ENCODE measurements at places on chromosomes 1 and 21.

DNA sequence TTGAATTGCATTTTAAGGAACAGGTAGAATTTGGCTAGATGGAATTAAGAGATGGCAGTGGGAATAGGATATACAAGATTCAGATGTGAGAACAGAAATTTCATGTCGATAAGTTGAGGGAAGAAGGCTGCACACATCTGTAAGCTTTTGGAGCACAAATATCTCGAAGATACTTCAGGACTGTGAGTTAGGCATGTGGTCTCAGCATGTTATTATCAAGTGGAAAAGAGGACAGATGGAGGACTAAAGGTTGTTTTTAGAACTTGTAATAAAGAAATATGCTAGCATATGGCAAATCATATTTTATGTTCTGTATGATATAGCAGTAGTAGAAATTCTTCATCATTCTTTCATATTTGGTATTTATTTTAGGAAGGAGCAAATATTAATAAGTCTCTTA lies 61.5 kb downstream of the KIF1B start:
- DNase-seq, result no peak

DNA sequence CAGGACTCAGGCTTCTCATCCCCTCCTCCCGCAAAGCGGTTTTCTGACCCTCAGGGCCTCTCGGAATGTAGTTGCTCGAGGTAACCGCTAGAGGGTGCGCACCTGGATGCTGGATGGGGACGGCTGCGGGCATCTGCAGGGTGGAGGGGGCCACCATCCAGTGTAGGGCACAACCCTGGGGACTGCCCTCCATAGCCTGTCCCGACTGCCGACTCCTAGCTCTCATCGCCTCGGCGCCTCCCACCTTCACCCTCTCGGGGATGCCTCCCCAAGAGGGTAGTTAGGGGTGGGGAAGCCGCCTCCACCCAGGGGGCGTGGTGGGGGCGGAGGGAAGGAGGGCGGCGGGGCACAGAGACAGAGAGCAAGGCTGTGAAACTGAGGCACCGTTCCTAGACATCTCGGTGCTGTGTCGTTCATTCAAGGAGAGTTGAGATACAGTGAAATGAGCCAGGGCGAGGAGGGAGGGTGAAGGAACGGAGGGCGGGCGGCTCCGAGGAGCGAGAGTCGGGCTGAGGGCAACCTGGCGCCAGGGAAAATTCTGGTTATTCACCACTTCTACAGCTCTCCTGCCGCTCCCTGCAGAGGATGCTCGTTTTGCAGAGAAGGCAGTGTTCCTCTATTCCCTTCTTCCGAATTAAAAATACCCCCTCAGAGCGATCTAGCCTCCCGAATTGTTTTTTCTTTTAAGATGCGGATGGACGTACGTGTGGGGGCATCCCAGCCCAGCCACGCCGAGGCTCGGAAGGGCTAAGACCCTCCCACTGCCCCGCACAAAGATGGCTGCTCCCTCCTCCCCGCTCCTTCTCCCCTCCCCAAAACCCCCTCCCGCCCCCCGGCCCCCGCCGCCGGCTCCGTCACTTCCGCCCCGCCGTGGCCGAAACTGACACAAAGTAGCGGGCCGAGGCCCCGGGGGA lies at the start of gene ATP8B2:
ATP8B2 (plus strand) TSS at position 857 of the 914 bp plus-strand sequence. CDS start 2,617 bp downstream, outside the sequence.
- peak; percentile 54 for DNase-seq

DNA sequence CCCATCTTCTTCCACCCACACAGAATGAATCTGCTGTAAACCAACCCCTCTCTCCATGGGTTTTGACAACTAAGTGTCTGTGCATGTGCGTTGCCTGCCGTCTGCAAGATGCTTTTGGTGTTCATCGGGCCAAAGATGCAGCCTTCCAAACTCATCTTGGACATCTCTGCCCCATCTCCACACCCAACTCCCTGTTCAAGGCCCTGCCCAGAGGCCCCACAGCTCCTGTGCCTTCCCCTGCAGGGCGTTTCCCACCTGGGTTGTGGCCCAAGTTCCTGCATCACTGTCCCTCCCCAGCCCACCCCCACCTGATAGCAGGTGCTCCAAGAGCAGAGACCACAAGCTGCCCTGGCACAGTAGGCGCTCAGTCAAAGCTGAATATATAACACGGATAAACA lies 103.2 kb downstream of the BCAR3 start:
- no peak for DNase-seq

GRCh38 chr1:94538243-94538827 lies 3.2 kb downstream of the F3 start:
- no peak for DNase-seq

GRCh38 chr1:109248797-109249629 lies at the start of gene CELSR2:
Gene CELSR2, plus strand, starts transcription at chr1:109249539. Its CDS starts 541 bp downstream, at chr1:109250080.
- DNase-seq, result peak; percentile 13

DNA sequence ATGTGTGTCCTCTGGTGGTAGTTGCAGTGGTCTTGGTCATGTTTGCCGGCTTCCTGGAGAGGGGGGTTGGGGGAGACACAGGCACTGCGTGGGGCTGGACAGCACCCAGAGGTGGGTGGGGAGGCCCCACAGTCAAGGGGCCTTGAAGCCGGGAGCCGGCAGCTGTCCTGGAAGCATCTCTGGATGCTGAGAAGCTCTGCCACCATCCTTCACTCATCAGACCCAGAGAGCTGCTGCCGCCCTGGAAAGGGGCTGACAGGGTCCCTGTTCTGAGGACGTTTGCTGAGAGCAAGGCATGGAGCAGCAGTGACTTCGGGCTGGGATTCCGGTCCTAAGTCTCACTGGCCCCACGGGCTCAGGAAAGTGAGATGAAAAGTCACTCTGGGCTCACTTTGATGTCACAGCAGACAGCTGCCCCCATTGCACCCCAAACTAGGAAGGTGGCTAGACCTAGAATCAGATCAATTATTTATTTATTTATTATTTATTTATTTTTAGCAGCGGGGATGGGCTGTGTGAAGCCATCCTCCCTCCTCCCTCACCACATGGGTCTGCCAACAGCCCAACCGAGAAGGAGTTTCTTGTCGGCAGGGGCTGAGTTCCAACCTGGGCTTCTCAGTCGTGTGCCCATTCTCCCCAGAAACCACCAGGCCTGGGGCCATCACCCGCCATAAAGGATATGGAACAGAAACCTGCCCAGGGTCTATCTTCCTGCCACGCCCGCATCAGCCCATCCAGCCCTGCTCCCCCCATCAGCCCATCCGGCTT lies 547.4 kb downstream of the PTPRU start:
- no peak for DNase-seq

DNA sequence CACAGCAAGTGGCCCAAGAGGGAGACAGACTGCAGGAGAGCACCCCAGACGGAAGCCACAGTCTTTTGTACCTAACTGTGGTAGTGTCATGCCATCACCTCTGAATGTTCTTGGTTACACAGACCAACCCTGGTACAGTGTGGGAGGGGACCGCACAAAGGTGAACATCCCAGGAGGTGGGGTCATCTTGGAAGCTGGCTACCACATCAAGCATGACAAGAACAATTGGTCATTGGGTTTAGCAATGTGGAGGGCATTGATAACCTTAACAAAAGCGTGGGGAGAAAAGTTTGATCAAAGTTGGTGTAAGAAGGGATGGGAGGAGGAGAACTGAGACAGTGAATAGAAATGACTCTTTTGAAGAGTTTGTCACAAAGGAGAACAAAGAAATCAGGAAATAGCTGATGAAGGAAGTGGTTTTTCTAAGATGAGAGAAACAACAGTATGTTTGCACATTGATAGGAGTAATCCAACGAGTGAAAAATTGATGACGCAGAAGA lies 87.1 kb upstream of the CACNA1E start:
- no peak for DNase-seq

DNA sequence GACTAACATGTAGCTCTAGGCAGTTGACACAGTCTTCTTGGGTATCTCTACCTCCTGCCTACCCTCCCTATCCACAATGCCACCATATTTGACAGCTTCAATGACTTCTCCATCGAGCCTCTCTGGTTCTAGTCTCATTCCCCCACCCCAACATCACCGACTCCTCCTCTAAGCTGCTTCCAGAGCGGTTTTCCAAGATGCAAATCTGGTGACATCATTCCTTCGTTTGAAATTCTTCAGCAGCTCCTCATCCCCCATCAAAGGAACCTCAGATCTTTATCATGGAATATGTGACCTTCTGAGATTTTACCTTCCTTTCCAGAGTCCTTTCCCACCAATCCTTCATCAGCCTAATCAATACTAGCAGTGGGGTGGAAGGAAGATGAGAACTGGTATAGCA lies 352.4 kb upstream of the RUNX1 start:
- no peak for DNase-seq

DNA sequence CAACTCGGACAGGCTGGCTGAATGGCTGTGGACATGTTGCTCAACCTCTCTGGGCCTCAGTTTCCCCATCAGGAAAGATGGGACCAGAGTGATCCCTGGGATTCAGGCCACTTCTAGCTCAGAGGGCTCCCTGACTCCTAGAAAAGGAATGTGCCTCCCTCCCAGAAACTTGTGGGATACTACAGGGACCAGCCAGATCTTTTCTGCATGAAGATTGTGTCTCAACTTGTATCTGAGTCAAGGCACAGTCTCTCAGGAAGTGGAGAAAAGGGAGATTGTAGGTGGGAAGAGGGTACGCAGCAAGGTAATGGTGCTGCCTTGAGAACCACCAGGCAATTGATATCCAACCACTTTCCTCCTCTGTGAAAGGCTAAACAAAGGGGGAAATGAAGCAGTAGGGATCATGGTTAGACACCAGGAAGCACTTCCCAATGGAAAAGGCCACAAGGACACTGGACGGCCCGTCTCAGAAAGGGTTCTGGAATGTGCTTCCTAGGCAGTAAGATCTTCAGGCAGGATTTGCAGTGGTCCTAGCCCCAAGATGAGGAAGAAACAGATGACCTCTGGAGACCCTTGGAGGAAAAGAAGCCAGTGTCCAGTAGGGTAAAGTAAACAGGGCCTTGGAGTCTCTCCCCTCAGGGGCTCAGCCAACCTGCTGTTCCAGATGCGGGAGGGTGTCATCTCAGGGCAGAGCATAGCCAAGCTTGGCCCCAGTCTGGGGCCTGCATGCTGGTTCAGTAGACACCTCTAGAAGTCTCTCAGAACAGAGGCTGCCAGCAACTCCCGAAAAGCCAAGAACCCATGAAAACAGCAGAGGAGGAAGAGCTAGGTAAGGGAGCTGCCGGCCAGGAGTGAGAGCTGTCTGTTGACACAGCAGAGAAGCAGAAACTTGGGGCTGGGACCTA lies 16.8 kb downstream of the IFFO2 start:
- DNase-seq, result no peak

- no peak for DNase-seq
Measured at GRCh38 chr1:154620751-154621150, 12.8 kb upstream of the ADAR start.
